Stimulated activated CD8-positive, alpha-beta memory T cell treated with anti-CD3 and anti-CD28 coated beads, Interleukin-2, amount 100 ng/mL, for 48 hours (primary cell): ENCODE measurements at places on chromosomes 1 and 21.

- no peak for DNase-seq
Measured at GRCh38 chr21:16022921-16023320, 293.1 kb downstream of the USP25 start.

GRCh38 chr1:192740214-192740613 is 68.6 kb upstream of the RGS2 start:
- DNase-seq, result no peak

- no peak for DNase-seq
Measured at GRCh38 chr21:45136500-45136899, 62.1 kb downstream of the ADARB1 start.

DNA sequence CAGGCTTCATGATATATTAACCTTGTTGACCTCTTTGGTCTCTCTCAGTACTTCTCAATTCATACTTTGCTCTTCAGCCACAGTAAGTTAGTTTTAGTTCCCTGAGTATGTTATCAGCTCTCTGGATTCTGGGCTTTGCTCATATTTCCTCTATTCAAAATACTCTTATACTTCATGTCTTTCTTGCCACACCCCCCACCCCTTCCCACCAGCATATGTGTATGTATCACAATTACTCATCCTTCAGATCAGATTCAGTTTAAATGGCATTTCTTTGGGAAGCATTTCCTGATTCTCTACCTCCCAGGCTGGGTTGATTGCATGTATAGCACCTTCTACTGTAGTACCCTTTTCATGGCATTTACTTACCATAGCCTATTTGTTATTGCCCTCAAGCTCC is 28.3 kb downstream of the SLC30A7 start:
- no peak for DNase-seq

DNA sequence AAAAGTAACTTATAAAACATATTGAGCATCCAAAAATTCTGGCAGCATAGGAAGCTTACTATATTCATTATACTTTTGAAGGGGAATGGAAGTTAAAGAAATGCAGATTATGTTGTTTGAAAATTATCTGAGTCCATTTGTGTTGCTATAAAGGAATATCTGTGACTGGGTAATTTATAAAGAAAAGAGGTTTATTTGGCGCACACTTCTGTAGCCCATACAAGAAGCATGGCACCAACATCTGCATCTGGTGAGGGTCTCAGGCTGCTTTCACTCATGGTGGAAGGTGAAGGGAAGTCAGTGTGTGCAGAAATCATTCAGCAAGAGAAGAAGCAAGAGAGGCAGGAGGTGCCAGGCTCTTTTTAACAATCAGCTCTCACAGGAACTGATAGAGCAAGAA is 55.5 kb upstream of the BACH1 start:
- DNase-seq, result no peak
